ENCODE measurements at places on chromosomes 1 and 21. TPM values are rescaled to one million over a fixed set of nuclear protein-coding genes. Genes with fewer than 3 reads are reported as not detected.

Gene ACADM
- total RNA-seq = 71.5 TPM

Gene SLC30A2
- total RNA-seq = 0.51 TPM

Gene CORT
- total RNA-seq = not detected

Gene FCGR2B
- 6.8 TPM for total RNA-seq

GRCh38 chr1:231190456-231190855 lies 28.6 kb downstream of the TRIM67 start:
- no peak for DNase-seq

Gene SPATA46
- not detected for total RNA-seq

Gene UQCRHL
- 4.6 TPM for total RNA-seq

Gene AIM2
- 1.8 TPM for total RNA-seq

Gene TEKT2
- total RNA-seq = 21.3 TPM

DNA sequence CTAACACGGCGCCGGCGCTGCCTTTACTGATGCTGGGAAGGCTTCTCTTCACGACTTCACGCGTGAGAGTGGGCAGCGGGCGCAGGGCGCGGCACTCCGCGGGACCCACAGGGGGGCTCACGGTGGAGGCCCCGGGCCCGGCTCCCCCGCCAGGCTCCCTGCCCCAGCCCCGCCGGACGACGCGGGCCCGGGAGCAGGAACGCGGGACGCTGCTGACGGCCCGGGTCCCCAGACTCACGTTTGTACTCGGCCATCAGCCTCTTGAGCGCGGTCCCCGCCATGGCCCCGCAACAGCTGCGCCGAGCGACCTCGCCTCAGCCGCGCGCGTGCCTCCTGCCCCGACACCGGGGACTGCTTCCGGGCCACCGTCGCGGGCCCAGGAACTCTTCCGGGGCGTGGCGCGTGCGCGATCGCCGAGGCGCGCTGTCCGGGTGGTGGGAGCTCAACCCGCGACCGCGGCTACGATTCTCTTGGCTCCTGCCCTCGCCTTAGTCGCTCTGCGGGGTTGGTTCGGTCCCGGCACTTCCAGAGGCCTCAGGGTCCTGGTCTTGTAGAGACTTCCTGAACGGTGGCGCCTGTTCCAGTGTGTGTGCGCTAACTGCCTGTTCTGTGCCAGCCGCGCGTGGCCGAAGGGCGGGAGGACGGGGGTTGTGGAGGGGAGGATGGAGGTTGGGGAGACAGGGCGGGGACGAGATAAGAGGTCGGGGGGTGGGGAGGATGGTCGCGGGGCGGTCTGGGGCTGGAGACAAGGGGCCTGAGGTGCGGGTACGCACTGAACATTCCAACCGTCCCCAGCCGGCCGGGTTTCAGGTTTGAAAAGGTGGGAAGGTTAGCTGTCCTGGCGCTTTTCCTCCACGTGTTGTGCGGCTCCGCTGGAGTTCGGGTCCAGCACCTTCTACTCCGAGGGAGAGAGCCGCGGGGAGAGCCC lies at the start of gene UBE2G2:
UBE2G2 (minus strand) TSS at position 353 of the 928 bp plus-strand sequence; CDS start at position 281, 72 bp downstream.
- DNase-seq = peak; percentile 84

- peak; percentile 29 for DNase-seq
Observed at GRCh38 chr21:36117286-36117741, 17.6 kb upstream of the CBR3 start.

- peak; percentile 49 for DNase-seq
Observed at GRCh38 chr1:12276225-12276624, 46.4 kb downstream of the VPS13D start.

GRCh38 chr1:84803604-84804003 lies 89.4 kb downstream of the LPAR3 start:
- no peak for DNase-seq

Gene GREM2
- total RNA-seq = 8.8 TPM

DNA sequence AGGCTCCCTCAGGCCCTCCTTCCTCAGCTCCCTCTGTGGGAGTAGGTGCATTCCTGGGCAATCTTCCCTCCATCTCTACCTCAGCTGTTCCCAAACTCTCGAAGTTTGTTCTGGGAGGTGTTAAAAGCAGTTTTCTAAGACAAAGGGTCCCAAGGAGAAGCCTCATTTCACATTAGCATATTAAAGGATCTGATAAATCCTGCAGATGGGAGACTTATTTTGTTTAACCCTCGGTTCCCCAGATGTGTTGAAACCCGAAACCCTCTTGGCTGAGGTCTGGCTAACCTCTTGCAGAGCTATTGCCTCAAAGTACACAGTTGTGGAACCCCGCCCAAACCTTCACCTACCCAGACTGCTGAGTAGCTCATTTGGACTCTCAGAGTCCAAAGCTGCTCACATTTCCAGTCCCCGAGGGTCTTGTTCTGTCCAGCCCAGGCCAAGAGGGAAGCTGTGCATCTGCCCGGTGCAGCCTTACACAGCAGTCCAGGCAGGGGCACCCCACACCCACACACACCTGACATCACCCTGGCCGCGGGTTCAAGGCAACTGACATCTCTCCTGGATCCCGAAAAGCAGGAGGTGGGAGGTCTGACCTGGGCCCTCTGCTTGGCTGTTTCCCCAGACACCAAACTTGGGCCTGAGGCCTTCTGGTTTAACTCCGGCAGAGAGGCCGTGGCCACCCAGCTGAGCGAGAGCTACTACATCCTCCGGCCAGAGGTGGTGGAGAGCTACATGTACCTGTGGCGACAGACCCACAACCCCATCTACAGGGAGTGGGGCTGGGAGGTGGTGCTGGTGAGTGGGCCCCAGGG lies 19.5 kb upstream of the SELENON start:
- peak; percentile 50 for DNase-seq

DNA sequence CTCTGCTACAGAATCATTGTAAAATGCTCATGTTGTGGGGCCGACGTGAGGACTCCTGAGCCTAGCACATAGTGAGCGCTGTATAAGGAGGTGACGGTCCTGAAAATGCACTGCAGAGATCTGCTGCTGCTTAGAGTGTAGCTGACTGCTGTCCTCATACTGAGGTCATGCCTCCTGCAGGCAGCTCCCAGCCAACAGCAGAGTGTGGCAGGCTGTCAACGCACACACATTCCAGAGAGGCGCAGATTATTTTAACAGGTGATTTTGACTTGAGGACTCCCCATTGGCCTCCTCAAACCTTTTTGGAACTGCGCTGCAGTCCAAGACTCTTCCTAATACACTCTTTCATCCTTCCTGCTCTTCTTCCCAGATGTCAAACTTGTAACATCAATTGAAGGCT lies 119.8 kb upstream of the KCNJ6 start:
- DNase-seq = no peak

DNA sequence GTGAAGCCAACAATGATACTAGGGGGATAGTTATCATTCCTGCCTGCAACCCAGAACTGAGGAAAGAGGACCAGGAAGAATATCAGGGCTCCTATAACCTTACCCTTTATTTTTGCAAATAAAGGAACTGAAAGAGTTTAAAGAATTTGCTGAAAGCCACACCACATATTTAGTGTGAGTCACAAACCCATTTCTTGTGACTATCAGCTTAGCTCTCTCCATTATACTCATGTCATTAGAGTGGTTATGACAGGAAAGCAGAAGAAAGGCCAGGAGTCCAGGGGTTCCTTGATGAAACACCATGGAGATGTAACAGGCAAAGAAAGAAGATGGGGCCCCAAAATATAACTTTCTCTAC lies 141.1 kb upstream of the SAMSN1 start:
- DNase-seq = no peak

- peak; percentile 95 for DNase-seq
Observed at GRCh38 chr1:63779338-63780211, 5.8 kb downstream of the ROR1 start.

- peak; percentile 53 for DNase-seq
Observed at GRCh38 chr1:95640746-95641145, 406.7 kb downstream of the RWDD3 start.

GRCh38 chr1:51392241-51392640 lies 61.9 kb upstream of the TTC39A start:
- DNase-seq = no peak

Gene DLGAP3
- 0.17 TPM for total RNA-seq

DNA sequence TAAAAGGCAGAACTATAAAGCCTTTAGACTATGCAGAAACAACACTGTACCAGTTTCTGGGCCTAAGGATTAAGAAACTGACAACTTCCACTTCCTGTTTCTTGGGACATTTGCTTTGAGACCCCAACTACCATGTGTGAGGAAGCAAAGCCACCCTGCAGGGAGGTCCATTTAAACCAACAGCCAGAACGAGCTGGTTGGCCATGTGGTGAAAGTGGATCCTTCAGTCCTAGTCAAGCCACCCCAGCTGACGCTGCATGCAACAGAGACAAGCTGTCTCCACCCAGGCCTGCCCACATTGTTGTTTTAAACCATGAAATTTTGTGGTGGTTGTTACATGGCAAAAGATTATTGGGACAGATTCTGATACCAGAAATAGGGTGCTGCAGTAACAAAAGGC lies 31.8 kb upstream of the SLFNL1 start:
- no peak for DNase-seq

DNA sequence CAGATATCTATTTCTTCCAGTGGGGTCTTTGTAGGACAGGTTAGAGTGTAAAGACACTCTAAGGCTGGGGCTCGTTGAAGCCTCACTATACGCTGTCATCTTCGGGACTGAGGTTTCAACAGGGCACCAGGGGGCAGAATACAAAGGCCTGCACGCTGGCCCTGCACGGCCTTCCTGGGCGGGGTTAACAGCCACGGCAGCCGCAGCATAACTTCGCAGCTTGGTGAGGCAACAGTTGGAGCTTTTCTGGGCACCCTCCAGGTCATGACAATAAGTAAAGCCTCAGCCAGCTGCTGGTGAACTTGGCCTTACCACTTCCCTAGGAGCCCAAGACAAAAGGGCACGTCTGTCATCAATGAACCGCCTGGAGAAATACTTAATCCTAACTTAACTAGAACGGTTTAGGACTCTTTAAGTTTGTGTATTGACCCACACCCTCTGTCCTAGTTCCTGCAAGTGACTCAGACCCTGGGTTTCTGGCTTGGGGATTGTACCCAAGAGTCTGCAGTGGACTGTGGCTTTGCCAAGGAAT lies 2.3 kb upstream of the RUNX1 start:
- DNase-seq = peak; percentile 86

GRCh38 chr1:52665006-52665941 lies 32.3 kb downstream of the SHISAL2A start:
- no peak for DNase-seq

DNA sequence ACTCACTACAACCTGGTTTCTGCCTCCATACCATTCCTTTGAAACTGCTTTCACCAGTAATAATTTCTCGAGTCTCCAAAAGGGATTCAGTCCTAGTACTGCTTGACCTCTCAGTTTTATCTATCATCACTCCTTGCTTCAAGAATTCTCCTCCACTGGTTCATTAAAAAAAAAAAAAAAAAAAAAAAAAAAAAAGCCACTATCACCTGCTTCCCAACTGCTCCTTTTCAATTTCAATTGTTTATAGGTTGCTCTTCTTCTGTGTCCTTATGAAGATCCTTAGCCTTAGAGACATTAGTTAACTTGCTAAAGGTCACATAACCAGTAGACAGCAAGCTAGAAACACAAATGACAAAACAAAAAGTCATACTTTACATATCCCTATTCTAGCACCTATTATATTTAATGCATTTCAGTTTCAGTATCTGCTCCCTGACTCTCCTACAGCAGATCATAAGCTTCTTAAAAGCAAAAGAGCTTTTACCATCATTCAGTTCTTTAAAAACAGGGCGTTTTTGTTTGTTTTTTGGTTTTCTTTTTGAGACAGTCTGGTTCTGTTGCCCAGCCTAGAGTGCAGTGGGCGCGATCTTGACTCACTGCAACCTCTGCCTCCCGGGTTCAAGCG lies 7.1 kb downstream of the NRDC start:
- no peak for DNase-seq

Gene TENT5C
- 39.0 TPM for total RNA-seq

Gene SYDE2
- total RNA-seq = 18.3 TPM

Gene NDUFS2
- total RNA-seq = 81.0 TPM

GRCh38 chr1:1630191-1630964 lies 1.6 kb upstream of the MMP23B start:
- peak; percentile 94 for DNase-seq

- DNase-seq = peak; percentile 29
Observed at GRCh38 chr1:175839779-175840669, 96.6 kb upstream of the TNR start.

GRCh38 chr21:16908077-16908476 lies 604.8 kb upstream of the CXADR start:
- no peak for DNase-seq

DNA sequence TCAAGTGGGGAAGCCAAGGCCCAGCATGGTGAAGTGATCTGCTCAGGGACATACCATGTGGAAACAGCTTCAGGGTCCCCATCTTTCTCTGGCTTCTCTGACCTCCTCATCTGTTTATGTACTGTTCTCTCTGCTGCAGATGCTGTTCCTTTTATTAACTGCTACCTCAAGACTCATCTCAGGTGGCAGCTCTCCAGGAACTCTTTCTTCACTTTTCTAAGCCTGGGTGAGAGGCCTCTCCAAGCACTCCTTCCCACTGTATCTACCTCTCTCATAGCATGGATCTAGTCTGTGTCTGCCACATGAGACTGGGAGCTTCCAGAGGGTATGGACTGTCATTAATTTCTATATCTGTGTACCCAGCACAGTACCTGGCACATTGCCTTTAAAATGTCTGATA lies 73.4 kb upstream of the PPM1J start:
- no peak for DNase-seq

DNA sequence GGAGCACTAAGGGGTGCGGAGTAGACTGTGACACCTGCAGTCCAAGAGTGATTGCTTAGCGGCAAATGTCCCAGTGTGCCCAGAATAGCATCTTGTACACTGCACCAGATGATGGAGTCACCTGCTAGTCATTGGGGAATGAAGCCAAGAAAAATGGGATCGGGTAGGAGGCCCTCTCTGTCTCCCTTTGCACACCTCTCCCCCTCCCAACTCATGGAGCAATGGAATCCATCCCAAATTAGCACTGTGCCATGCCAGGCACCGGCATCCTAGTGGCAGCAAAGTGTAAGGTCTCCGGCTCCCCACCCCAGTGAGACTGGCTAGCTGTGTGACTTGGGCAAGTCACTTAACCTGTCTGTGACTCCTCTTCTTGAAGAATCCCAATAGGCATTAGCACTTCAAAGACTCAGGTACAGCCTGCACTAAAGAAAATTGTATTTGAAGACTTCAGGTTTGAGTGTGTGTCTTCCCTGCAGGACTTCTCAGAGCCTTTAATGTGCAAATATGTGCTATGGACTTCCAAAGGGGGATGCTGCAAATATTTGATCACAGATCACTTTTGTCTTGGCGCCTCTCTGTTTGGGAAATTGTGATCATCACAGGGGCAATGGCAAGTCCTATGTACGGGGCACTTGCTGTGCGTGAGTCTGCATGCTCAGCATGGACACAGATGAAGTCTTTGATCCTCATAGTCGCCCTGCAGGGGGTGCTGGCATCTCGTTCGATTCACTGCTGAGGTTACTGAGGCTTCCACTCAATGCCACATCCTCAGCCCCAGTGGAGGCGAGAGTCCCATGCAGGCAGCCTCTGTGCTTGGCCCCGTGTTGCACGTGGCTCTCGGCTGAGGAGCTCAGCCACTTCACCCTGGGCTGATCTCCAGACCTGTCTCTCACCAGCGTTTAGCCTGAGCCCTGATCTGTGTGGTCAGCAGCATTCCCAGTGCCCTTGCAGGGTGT lies 272.9 kb upstream of the C1orf174 start:
- no peak for DNase-seq

DNA sequence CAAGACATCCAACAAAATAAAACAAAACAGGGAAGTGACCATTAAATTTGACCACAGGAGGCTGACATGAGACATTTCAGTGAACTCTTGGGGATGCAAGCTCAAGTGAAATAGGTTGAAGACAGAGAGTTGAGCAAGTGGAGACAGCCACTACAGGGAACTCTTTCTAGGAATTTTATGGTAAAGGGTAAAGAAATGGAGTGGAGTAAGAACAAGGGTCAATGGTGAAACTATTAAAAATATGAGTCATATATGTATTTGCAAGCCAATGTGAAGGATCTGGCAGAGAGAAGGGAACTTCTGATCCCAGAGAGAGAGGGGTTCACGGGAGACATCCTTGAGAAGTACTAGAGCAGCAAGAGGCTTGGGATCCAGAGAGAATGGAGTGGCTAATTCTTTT lies 9.1 kb upstream of the TRABD2B start:
- no peak for DNase-seq

Gene KPRP
- not detected for total RNA-seq

All from lung (tissue), 17 donors.